IPS DF 6.9 (cell line): ENCODE measurements at places on chromosomes 5 and 9.

GRCh38 chr5:124644138-124644537 lies 102.3 kb downstream of the ZNF608 start:
- H3K4me3 ChIP-seq, result no peak overlapping the region
- no peak overlapping the region for H3K27ac ChIP-seq
- no peak for DNase-seq
- peaks cover 3% of the 10 kb centered on the region; the same call in 1 of the 2 replicates for H3K36me3 ChIP-seq

DNA sequence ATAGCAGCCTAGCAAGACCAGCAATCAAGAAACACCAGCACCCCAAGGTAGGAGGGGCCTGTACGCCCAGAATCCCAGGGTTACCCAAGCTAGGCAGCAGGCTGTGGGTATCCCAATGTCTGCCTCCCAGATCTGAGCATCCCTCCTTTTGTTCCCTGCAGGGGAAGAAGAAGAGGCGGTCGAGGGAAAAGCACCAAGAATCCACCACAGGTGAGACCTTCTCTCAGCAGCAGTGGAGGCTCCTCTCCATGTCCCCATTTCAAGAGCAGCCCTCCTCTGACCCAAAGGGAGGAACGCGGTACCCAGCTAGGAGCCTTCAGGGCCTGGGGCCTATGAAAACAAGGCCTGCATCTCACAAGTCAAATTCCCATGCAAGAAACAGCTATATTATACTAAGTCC lies 28.9 kb downstream of the TCF7 start:
- no peak overlapping the region for H3K4me3 ChIP-seq
- H3K27ac ChIP-seq, result no peak overlapping the region
- H3K36me3 ChIP-seq, result peaks cover 13% of the 10 kb centered on the region; the same call in 1 of the 2 replicates
- DNase-seq, result no peak

- no peaks in the 10 kb centered on the region for H3K27me3 ChIP-seq
- H3K4me1 ChIP-seq, result no peaks in the 10 kb centered on the region
- no peak overlapping the region for H3K4me3 ChIP-seq
- no peak overlapping the region for H3K27ac ChIP-seq
Measured at GRCh38 chr5:92435781-92436180, 1052.7 kb upstream of the ARRDC3 start.

- no peak overlapping the region for H3K4me3 ChIP-seq
- H3K4me1 ChIP-seq, result no peaks in the 10 kb centered on the region
- H3K36me3 ChIP-seq, result no peaks in the 10 kb centered on the region
- no peaks in the 10 kb centered on the region for H3K27me3 ChIP-seq
- DNase-seq, result no peak
- no peak overlapping the region for H3K27ac ChIP-seq
Measured at GRCh38 chr5:40492056-40492455, 187.7 kb upstream of the PTGER4 start.

DNA sequence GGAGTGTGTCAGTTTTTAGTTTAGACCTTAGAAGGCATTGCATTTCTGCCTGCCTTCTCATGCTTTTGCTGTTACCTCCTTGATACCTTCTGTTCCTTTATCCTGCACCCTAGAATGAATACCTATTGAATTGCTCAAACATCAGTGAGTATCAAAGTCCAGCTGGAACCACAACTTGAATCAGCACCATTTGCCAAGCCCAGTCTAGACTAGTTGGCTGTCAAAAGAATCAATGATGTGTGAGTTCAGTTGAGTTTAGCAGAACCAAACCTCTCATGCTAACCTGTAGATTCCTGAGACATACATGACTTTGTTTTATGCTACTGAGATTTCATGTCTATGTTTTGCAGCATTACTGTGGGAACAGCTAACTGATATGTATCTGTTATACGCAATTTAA lies 116.6 kb downstream of the FAM170A start:
- H3K27me3 ChIP-seq, result no peaks in the 10 kb centered on the region
- DNase-seq, result no peak
- no peaks in the 10 kb centered on the region for H3K4me1 ChIP-seq
- no peak overlapping the region for H3K27ac ChIP-seq
- H3K36me3 ChIP-seq, result no peaks in the 10 kb centered on the region

DNA sequence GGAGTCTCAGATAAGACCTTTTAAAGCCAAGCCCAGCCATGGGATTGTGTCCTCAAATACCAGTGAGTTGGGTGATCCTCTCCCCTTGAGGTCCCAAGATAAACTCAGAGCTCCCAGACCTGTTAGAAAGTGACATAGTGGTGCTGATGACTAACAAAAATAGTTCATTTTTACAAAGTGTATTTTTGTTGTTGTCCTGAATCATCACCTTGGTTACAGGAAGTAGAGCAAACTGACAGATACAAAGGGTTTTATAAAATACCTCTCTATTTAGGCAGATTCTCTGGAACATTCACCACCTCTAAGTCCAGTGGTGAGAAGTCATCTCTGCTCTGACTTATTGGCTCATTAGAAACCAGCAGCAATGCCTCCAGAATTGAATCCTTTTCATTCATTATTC lies 259.3 kb downstream of the CEMIP2 start:
- no peak overlapping the region for H3K27ac ChIP-seq
- no peaks in the 10 kb centered on the region for H3K4me1 ChIP-seq
- H3K27me3 ChIP-seq, result no peaks in the 10 kb centered on the region

GRCh38 chr9:100586093-100586492 lies 8.2 kb downstream of the CAVIN4 start:
- no peak overlapping the region for H3K4me3 ChIP-seq
- H3K27ac ChIP-seq, result no peak overlapping the region
- H3K36me3 ChIP-seq, result peaks cover 8% of the 10 kb centered on the region; the same call in 1 of the 2 replicates
- no peaks in the 10 kb centered on the region for H3K4me1 ChIP-seq
- no peak for DNase-seq
- no peaks in the 10 kb centered on the region for H3K27me3 ChIP-seq

- no peaks in the 10 kb centered on the region for H3K27me3 ChIP-seq
- H3K27ac ChIP-seq, result no peak overlapping the region
- H3K4me1 ChIP-seq, result no peaks in the 10 kb centered on the region; the same call in 1 of the 2 replicates
Measured at GRCh38 chr9:114883709-114884108, 46.7 kb downstream of the TNFSF8 start.

DNA sequence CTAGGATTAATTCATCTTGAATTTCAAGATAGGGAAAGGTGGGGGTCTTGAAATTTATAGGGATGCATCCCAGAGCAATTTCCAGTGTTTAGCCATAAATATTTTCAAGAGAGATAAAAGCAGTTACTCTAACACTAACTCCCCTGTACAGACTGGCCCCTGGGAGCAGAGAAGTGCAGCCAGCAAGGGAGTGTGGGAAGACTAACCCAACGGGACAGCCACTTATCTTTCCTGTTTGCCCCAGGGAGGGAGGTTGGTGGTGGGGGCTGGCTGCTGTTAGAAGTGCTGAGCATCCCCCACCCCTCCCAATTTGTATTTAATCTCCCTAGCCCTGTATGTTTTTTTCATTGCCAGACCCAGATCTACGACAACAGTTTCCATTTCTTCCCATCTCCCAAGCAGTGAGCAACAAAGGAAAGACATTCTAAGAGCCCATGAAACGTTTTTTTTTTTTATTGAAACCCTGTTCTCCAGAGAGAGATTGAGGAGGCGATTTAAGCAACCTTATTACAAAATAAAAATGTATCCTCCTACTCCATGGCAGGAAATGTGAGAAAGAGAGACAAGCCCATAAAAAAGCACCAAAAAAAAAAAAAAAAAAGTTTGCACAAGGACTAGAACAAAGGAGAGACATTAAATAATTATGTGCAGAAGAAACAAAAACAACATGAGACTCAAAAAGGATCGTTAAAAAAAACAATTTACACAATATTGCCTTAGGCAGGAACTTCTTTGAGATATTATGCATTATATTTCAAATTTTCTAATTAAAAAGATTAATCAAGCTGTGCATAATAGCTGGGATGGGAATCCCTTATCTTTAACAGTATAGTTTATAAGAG lies 343.4 kb downstream of the ARHGEF28 start:
- H3K4me1 ChIP-seq, result no peaks in the 10 kb centered on the region
- no peak overlapping the region for H3K27ac ChIP-seq
- no peaks in the 10 kb centered on the region for H3K27me3 ChIP-seq

DNA sequence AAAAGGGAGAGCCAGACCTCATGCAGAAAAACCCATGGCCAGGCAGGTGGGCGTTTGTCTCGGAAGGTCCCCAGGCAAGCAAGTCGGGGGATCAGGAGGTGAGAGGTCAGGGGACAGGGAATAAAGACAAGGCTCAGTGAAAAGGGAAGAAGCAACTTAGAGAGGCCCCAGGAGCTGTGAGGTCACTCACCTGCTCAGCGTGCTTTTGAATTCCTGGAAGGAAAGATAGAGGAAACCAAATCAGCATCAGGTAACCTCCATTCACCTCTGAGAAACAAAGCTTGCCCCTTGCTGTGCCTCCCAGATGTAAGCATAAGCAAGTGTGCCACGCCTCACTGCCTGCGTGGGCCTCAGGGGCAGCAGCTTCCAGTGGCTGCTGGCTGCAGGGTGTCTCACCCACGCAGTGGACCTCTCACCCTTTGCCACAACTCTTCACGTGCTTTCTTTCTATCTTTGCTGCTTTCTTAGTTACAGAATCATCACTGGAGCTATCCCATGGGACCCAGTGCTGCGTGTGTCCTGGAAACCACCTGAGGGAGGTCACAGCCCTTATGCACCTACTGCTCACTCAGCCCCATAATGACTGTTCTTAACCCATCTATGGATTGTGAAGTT lies 6.0 kb downstream of the TRIM7 start:
- H3K27me3 ChIP-seq, result peaks cover 13% of the 10 kb centered on the region
- no peak for DNase-seq
- H3K36me3 ChIP-seq, result no peaks in the 10 kb centered on the region
- H3K27ac ChIP-seq, result no peak overlapping the region
- H3K4me1 ChIP-seq, result peaks cover 4% of the 10 kb centered on the region; the same call in 1 of the 2 replicates

GRCh38 chr9:3508521-3509291 lies 17.1 kb downstream of the RFX3 start:
- no peak overlapping the region for H3K27ac ChIP-seq
- no peaks in the 10 kb centered on the region for H3K27me3 ChIP-seq
- H3K36me3 ChIP-seq, result no peaks in the 10 kb centered on the region
- H3K4me3 ChIP-seq, result no peak overlapping the region

DNA sequence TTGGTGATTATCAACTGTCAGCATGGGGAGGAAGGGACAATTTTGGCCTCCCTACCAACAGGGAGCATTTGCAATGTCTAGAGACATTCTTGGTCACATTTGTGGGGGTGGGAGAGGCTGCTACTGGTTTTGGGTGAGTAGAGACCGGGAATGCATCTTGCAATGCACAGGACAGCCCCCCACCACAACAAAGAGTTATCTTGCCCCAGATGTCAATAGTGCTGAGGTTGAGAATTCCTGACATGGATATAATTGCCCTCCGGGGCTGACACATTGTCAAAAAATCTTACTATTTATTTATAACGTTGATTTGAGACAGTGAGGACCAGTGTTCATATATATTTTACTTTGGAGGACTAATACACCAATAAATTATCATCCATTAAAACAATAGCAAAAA lies 316.1 kb downstream of the PSAT1 start:
- H3K27me3 ChIP-seq, result no peaks in the 10 kb centered on the region
- no peak for DNase-seq
- H3K4me3 ChIP-seq, result no peak overlapping the region
- H3K4me1 ChIP-seq, result 0 out of 2 replicates have a peak, but pooled peaks cover 1% of the 10 kb centered on the region

- no peak overlapping the region for H3K4me3 ChIP-seq
- H3K36me3 ChIP-seq, result no peaks in the 10 kb centered on the region
- H3K27ac ChIP-seq, result no peak overlapping the region
- H3K27me3 ChIP-seq, result no peaks in the 10 kb centered on the region
- no peaks in the 10 kb centered on the region for H3K4me1 ChIP-seq
Measured at GRCh38 chr5:142053426-142054151, 40.8 kb upstream of the GNPDA1 start.

DNA sequence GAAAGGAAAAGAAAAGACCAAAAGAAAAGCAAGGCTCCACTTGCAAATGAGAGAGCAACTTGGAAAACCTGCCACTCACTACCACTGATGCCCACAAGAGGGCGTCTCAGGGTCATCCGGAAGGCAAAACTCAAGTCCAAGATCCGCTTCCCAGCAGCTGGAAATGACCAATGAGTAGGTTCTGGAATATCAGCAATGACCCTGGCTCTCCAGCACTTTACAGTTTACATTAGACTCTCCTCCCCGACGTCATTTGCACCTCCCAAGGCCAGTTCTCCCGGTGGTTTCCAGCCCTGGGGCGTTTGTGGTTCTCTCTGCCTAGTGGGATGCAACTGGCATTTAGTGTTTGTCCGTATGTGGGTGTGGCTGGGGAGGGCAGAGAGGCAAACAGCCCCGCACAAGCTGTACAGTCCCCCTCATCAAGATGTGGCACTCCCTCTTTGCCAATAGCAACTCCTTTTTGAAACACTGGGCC lies 193.8 kb upstream of the ZNF618 start:
- H3K36me3 ChIP-seq, result no peaks in the 10 kb centered on the region
- DNase-seq, result peak; percentile 78
- H3K27ac ChIP-seq, result no peak overlapping the region
- H3K4me3 ChIP-seq, result no peak overlapping the region
- peaks cover 6% of the 10 kb centered on the region; the same call in 1 of the 2 replicates for H3K27me3 ChIP-seq
- H3K4me1 ChIP-seq, result no peaks in the 10 kb centered on the region

GRCh38 chr9:83477120-83477519 lies 61.1 kb downstream of the FRMD3 start:
- H3K4me1 ChIP-seq, result no peaks in the 10 kb centered on the region; the same call in 1 of the 2 replicates
- no peak overlapping the region for H3K27ac ChIP-seq
- H3K27me3 ChIP-seq, result no peaks in the 10 kb centered on the region
- H3K4me3 ChIP-seq, result no peak overlapping the region

GRCh38 chr9:98057138-98057799 lies 737 bp downstream of the NANS start:
- H3K4me1 ChIP-seq, result peaks cover 2% of the 10 kb centered on the region; the same call in 1 of the 2 replicates
- no peak overlapping the region for H3K27ac ChIP-seq
- H3K4me3 ChIP-seq, result peak overlapping the region; percentile 90
- peaks cover 4% of the 10 kb centered on the region; the same call in 1 of the 2 replicates for H3K36me3 ChIP-seq

DNA sequence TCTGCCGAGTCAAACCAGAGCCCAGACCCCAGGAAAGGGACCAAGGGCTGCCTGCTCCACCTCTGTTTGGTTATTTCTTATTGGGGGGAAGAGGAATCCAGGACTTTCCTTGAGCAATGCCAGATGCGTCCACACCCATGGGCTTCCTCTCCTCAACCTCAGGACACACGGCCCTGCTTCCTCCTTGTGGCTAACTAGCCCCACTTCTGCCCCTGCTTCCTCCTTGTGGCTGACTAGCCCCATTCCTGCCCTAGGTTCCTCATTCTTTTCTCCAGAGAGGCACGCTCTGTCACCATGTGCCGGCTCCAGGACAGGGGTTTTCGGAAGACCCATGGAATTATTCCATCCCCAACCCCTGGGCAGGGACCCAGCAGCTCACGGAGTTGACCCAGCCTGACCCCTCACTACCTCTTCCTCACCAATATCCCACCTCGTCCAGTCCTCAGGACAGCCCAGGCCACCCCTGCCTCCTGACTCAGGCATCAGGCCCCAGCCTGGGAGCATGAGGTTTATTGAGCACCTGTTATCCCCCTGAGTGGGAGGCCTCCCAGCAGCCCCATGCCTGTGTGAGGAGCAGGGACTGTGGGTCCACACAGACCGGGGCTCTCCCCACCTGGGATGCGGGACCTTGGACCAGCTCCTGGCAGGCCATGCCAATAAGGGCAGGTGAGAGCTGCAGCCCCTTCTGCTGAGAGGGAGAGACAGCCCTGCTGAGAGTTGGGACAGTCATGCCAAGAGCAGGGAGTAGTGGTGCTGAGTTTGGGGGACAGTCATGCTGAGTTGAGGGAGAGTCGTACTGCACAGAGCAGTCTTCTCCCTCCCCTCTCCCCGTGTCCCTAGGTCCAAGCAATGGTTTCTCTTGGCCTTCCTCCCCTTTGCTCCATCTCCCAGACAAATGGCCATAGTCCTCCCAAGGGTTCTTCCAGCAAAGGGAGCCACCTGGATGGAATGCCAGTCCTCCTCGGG lies 11.8 kb upstream of the FCN1 start:
- H3K27me3 ChIP-seq, result no peaks in the 10 kb centered on the region
- no peak overlapping the region for H3K27ac ChIP-seq
- DNase-seq, result no peak
- no peaks in the 10 kb centered on the region for H3K36me3 ChIP-seq
